Left kidney (tissue), 8 donors: ENCODE measurements at places on chromosomes 2 and 18.

DNA sequence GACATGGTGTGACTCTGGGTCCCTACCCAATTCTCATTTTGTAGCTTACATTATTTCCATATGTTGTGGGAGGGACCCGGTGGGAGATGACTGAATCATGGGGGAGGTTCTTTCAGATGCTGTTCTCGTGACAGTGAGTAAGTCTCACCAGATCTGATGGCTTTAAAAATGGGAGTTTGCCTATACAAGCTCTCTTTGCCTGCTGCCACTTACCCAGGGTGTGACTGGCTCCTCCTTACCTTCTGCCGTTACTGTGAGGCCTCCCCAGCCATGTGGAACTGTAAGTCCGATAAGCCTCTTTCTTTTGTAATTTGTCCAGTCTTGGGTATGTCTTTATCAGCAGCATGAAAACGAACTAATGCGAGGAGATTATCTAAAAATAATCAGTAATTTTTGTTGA is 1683.2 kb upstream of the SLC39A10 start:
- no peak for DNase-seq

DNA sequence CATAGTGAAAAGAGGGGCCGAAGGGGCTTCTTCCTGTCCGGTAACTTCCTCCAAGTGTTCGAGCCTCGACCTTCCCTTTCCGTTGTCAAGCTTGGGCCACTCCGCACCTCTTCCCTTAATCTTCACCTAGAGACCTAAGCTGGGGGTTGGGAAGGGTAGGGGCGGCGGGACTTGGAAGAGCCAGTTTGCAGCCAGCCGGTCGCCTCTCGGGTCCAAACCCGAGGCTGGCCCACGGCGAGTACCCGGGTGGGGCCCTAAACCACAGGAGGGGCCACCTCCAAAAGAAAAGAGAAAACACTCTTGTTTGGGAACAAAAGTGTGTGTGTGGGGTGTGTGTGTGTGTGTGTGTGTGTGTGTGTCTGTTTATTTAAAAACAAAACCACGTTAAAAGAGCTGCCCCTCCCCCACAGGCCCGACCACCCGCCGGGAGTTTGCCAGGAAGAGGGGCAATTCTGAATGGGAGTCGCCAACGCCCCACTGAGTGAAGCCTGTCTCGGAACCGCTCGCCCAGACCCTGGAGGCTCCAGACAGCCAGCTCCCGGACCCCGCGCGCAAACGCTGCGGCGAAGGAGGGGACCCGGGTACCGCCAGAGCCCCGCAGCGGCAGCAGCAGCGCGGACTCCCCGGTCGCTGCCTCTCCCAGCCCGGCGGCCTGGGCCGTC is 488 bp upstream of the RHOB start:
- DNase-seq = no peak

DNA sequence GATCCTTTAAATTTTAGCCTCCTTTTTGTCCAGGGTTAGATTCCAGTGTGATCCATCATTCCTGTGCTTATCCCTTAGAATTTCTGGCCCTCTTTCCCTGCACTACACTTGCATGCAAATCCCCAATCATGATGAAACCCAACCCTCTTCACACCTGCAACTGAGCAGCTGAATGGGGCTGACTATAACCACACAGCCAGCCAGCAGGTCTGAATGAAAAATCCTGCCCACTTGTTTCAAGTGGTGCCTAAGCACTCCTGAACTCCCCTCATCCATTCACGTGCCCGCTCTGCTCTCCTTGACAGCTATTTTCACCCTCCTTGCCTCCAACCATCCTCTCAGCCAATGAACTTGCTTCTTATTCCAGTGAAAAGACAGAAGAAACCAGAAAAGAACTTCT is 80.5 kb upstream of the AFF3 start:
- DNase-seq = no peak

- no peak for DNase-seq
Measured at GRCh38 chr18:35634323-35634722, 52.8 kb downstream of the GALNT1 start.

DNA sequence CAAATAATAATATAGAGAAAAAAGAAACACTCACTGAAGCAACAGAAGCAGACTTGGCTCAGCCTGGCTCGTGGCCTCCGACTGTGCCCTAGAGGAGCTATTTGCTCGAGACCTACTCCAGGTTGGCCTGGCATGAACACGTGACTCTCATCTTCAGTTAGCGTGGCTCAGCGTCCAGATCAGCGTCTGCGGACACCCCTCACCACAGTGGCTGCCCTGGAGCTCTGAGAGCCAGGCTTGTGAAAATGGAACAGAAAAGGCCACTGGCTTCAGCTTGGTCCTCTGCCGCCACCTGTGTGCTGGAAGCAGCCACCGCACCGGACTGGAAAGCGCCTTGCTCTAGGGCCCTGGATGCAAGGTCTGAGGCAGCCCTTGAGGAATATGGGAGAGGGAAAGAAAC is 1184.0 kb upstream of the GYPC start:
- DNase-seq = no peak
